ENCODE measurements at places on chromosomes 5 and 9. TPM values are rescaled to one million over a fixed set of nuclear protein-coding genes. Genes with fewer than 3 reads are reported as not detected.

- DNase-seq, result no peak
Measured at GRCh38 chr9:106393226-106393625, 469.7 kb upstream of the ZNF462 start.

GRCh38 chr5:57034201-57034916 is 82.4 kb upstream of the MIER3 start:
- no peak for DNase-seq

DNA sequence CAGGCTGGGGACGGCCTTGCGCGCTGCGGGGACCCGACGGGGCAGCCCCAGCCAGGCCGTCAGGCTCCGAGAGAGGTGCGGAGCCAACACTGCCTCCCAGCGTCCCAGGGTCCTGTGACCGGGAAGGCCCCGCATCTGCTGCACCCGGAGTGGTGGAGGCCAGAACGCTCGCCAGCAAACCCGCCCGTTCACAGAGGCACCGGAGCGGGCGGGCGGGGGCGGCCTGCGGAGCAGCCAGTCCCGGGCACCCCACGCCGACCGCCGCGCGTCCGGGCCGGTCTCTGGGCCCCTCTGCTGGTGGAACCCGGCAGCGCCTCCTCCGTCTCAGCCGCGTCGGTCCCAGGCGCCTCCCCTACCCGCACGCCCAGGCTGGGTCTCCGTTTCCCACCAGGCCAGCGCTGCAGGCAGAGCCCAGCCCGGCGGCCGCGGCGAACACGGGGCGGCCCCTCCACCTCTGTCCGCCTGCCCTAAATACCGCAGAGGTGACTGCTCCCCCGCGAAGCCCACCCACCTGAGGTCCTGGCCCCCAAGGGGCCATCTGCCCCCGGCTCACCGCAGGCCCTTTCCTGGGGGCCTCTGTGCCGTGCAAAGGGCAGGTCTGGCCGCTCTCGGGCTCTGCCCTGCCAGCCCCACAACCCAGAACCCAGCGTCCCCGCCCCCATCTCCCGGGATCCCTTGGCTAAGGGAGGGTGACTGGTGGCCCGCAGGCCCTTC is 15.9 kb downstream of the EXD3 start:
- DNase-seq, result no peak

DNA sequence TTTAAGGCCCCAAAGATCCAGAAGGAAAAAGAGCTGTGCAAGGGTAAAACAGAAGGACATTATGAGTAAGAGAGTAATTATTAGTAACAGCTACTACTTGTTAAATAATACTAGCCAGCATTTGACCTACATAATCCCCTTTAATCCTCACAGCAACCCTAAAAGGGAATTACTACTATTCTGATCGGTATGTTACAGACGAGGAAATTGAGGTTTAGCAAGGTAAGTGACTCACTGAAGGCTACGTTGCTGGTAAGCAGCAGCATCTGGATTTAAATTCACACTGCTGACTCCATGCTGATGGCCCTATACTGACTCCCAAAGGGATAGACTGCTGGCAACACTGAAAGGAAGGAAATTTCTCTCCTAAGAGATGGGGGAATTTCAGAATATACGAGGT is 3.7 kb upstream of the FSD1L start:
- DNase-seq, result no peak

GRCh38 chr5:39605145-39605544 is 180.4 kb upstream of the DAB2 start:
- DNase-seq, result no peak

DNA sequence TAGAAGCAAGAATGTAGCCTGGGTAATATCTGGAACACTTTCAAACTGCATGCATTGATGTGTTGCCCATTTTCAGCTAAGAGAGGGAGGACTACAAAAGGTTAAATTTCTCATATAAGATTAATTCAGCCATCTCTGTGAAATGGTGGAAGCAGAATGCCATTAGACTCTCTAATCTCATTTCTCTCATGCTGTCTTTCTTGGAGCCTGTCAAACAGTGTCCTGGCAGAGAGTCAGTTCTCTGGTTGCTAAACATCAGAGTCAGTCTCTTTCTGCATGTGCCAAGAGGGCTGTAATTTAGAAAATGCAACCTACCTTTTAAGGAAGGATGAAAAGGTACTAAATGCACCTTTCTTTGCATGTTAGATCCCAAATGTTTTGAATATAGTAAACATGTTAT is 910 bp upstream of the GARNL3 start:
- no peak for DNase-seq

DNA sequence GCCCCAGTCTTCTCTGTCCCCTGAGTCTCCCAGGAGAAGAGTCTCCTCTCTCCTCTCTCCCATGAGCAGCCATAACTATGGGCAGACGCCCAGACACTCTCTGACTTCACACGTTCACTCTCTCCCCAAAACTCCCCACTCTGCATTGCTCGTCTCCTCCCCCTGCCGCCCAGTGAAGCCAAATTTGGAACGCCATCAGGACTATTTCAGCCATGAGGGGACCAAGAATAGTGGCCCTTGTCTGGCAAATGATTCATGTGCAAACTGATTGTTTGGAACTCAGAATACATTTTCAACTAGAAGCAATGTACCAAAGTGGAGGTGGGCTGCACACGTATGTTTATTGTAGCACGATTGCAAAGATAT is 20.9 kb downstream of the CMBL start:
- no peak for DNase-seq

- no peak for DNase-seq
Measured at GRCh38 chr5:173809014-173809413, 79.1 kb upstream of the CPEB4 start.

NR6A1 gene
- 1.1 TPM for total RNA-seq

BTNL8 gene
- total RNA-seq, result not detected

PCSK1 gene
- not detected for total RNA-seq

NOP16 gene
- total RNA-seq, result 42.7 TPM

IFNK gene
- not detected for total RNA-seq

PPP3R2 gene
- total RNA-seq, result not detected

ECPAS gene
- total RNA-seq, result 57.9 TPM
